Lung microvascular endothelial cell (primary cell): ENCODE measurements at places on chromosomes 11 and 22. TPM values are rescaled to one million over a fixed set of nuclear protein-coding genes. Genes with fewer than 3 reads are reported as not detected.

Gene RAB3IL1
- total RNA-seq, result 2.4 and 10.7 TPM in 2 replicates

Gene PRG3
- not detected in 2 replicates for total RNA-seq

Gene ACR
- under 0.01 and 0.20 TPM in 2 replicates for total RNA-seq

Gene WNT11
- total RNA-seq, result 0.40 TPM in 1 of 2 replicates, not detected in the other

Gene NXPE2
- not detected in 2 replicates for total RNA-seq
